ENCODE measurements at places on chromosomes 7 and 10. TPM values are rescaled to one million over a fixed set of nuclear protein-coding genes. Genes with fewer than 3 reads are reported as not detected.

Gene ZNF804B
- total RNA-seq, result not detected

Gene SPDYE5
- total RNA-seq, result not detected

Gene OPALIN
- not detected for total RNA-seq

Gene SYT15
- total RNA-seq, result 0.54 TPM

Gene ADAMTS14
- under 0.01 TPM for total RNA-seq

Measured in IMR-90 (cell line).